ENCODE measurements at places on chromosomes 7 and 10.
A peak's percentile ranks its signal among the peaks of the same experiment; 100 is the strongest.

DNA sequence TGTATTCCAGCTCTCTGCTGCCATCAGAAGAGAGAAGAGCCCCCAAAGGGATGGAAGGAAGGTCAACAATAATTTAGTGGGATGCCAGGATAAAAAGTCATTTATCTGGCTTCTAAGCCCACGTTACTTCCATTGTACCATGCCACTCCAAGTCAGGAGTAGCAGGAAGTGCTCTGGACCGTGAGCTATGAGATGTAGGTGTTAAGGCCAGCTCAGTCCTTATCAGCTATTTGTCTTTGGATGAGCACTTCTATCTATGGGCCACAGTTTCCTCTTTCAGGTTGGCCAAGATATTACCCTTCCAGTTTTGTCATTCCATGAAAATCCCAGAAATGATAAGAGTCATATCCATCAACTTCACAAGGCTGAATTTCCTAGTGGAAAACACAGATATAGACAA lies 119.4 kb upstream of the CACUL1 start:
- no peak for DNase-seq

GRCh38 chr7:147774461-147774860 lies 816.1 kb upstream of the C7orf33 start:
- DNase-seq: no peak

GRCh38 chr7:33965183-33965744 lies 59.9 kb downstream of the BMPER start:
- DNase-seq: no peak

GRCh38 chr10:18455086-18455884 lies 196.1 kb downstream of the NSUN6 start:
- DNase-seq: no peak

- DNase-seq: no peak
Observed at GRCh38 chr10:92405419-92405924, 114.5 kb downstream of the MARCHF5 start.

DNA sequence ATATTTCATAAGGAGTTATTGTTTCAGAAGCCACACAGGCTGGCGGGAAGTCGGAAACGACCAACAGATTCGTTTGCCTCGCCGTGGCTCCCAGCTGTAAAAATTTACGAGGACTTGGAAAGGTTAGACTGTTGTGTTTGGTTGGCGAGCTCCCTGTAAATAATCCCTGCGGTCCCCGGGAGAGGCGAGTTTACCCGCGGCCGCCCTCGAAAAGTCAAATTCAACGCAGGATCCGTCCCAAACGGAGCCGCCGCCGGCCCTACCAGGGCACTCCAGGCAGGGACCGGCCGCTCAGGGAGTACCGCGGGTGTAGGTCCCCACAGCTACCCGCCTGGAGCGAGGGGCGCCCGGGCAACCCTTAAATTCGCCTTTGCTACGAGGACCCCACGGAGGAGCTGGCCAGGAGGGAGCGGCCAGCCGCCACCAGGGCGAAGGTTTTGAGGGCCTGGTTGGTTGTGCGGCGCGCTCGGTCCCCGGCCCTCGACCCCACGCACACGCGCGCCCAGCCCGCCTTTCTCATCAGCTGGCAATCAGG lies 726 bp upstream of the HOXA9 start:
- no peak for DNase-seq

GRCh38 chr10:86601956-86602602 lies 52.3 kb upstream of the OPN4 start:
- DNase-seq: no peak

GRCh38 chr7:94250987-94251386 lies 143.7 kb upstream of the COL1A2 start:
- no peak for DNase-seq

DNA sequence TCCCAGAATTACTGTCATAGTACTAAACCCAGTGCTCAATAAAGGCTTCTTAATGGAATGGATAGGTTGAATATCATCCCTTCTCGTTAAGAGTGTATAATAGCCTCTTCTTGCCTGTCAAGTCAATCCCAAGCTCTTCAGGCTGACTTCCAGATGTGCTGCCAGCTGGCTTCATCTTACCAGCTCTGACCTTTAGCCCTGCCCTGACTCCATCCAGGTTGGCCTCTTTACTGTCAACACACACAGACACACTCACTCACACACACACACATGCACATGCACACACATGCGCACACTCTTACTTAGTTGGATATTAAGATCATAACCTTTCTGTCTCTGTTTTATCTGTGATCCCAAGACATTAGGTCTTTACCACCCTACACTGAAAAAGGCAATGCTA lies 49.1 kb downstream of the ASB4 start:
- no peak for DNase-seq

DNA sequence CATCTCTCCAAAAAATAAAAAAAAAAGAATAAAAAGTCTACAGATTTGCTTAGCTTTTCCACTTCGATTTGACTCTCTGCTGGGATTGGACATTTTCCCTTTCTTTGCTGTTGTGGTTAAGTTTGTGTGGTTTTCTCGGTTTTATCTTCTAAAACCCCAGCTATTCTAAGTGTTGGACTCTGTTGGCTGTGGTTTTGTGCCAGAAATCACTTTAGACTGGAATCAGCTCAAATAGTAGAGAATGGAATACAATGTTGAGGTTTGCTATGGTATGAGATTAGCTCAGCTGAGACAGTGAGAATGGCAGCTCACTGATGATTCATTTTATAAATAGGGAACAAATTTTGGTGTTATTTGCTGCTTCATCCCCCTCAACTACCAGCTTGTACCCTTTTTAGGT lies 116.0 kb downstream of the BUB3 start:
- DNase-seq: no peak

- DNase-seq: no peak
Observed at GRCh38 chr7:132495936-132496335, 80.3 kb downstream of the PLXNA4 start.

DNA sequence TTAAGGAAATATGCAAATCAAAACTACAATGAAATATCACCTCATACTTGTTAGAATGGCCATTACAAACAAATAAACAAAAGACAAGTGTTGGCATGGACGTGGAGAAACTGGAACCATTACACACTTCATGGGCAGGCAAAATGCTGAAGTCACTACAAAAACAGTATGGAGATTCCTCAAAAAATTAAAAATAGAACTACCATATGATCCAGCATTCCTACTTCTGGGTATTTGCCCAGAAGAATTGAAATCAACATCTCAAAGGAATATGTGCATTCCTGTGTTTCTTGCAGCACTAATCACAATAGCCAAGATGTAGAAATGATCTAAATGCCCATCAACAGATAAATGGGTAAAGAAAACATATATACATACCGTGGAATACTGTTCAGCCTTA lies 83.6 kb downstream of the NRCAM start:
- DNase-seq: no peak

GRCh38 chr7:140592964-140593671 lies 47.5 kb downstream of the DENND2A start:
- DNase-seq: no peak

DNA sequence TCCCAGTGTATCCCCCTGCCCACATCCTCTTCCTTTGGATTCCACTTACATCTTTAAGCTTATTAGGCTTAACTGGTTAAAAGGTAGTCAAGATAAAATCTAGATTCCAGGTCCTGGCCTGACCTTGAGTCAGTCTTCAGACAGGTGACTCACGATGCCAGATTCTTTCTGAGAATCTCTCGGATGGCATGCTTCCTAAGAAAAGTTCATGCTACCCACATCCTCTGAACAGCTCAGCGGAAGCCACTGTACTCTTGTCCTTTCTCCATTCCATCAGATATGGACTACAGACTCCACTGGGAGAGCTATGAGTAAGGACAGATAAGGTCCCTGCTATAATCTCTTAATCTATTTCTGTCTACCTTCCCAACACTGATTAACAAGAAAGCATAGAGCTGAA lies 43.4 kb downstream of the DNMBP start:
- no peak for DNase-seq

DNA sequence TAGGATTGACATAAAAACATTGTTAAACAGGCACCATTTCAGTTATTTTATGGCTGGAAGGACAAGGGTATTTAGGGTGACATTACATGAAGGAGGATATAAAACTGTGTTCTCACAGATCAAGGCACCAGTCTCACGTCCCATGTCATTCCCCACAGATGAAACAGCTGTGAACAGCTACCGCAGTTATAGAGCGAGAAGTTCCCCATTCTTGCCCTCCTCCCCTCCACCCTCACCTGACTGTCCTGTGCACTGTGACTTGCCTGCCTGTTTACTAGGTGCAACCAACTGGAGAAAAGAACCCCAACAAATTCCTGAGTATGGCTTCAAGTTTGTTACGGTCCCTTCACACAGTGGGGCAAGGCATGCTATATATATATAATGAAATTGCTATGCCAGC lies 141.6 kb downstream of the SND1 start:
- DNase-seq: no peak

- no peak for DNase-seq
Observed at GRCh38 chr10:50324680-50325393, 73.5 kb upstream of the ASAH2 start.

- no peak for DNase-seq
Observed at GRCh38 chr10:96201525-96201924, 69.8 kb downstream of the BLNK start.

GRCh38 chr7:53744403-53744760 lies 708.9 kb downstream of the POM121L12 start:
- DNase-seq: no peak

GRCh38 chr10:14372606-14373005 lies 41.9 kb upstream of the FRMD4A start:
- DNase-seq: no peak

- no peak for DNase-seq
Observed at GRCh38 chr10:29228562-29228961, 60.3 kb upstream of the LYZL1 start.

GRCh38 chr7:120997882-120998474 lies 9.5 kb downstream of the CPED1 start:
- DNase-seq: no peak

- DNase-seq: no peak
Observed at GRCh38 chr10:74052994-74053393, 55.1 kb downstream of the VCL start.

DNA sequence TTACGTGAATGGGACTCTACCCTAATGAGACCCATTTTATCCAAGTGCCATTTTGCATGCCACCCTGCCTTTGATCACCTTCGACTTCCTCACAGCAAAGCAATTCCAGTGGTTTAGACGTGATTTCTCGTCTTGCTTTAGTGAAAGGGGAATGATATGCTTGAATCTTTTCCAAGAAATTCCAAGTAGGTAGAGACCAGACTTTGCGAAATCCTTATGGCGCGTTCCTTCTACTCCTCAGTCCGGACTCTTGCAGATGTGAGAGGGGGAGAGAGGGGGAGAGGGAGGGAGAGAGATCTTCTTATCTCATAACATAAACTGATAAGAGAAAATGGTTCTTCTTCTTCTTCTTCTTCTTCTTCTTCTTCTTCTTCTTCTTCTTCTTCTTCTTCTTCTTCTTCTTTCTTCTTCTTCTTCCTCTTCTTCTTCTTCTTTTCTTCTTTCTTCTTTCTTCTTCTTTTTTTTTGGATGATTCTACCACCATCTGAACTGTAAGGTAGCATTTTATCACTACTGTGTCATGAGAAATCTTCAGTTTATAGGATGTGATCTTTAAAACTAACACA lies 883 bp downstream of the SPAG6 start:
- no peak for DNase-seq

GRCh38 chr7:142454862-142455261 lies 197.0 kb upstream of the PRSS58 start:
- DNase-seq: no peak

DNA sequence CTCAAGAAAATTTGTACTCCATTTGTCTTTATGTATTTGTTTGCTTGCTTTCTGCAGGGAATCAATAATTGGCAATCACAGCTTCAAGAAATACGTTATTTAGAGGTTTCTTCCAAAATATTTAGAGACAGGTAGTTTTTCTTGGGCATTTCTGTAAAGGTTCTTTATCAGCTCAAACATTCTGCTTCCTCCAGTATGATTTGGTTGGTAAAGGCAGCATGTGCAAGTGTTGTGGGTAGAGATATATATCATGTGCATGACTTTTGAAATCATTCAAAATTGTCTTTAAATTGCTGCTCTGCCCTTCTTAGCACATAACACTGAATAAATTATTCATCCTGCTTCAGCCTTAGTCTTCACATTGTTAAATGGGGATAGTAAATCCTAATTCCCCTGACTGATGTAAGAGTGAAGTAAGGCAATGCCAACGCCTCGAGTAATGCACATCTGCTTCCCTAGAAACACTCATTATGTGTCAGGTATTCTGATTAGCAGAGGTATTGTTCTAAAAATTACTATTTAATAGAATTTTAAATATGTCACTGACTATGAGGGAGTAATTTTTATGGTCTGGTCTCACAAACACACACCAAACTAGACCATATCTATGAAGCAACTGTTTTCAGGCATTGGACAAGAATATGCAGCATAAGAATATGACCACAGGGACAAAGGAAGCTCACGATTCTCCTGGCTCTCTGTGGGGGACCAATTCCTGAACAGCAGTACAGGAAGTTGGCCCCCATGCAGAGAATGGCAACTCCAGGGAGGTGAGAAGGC lies 77.3 kb upstream of the AKR1E2 start:
- no peak for DNase-seq

GRCh38 chr7:107977048-107977447 lies 25.9 kb downstream of the LAMB1 start:
- no peak for DNase-seq

DNA sequence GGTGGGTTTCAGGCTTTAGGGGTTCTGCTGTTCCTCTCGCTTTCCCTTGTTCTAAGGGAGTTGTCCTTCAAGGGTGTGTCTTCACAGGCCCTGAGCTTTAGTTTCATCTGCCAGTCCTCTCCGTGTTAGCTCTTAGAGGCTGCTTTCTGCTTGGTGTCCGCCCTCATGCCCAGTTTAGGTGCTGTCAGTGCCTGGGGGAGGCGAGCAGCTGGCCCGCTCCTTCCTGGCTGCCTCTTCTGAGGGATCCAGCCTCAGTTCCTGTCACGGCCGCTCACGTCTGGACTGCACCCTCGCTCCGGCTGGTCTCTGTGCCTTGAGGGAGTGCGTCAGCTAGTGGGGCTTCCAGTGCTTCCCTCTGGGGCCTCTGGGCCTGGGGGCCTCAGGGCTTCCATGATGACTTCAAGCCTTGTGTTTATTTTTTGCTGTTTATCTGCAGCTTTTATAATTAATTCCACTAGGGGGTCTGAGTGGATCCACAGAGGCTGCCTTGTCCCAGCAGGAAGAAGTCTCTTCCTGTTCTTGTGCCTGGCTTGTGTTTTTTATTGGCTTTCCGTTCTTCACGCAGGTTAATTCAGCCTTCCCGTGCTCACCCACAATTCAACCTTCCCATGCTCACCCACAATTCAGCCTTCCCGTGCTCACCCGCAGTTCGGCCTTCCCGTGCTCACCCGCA lies 33.0 kb downstream of the WDR37 start:
- no peak for DNase-seq

DNA sequence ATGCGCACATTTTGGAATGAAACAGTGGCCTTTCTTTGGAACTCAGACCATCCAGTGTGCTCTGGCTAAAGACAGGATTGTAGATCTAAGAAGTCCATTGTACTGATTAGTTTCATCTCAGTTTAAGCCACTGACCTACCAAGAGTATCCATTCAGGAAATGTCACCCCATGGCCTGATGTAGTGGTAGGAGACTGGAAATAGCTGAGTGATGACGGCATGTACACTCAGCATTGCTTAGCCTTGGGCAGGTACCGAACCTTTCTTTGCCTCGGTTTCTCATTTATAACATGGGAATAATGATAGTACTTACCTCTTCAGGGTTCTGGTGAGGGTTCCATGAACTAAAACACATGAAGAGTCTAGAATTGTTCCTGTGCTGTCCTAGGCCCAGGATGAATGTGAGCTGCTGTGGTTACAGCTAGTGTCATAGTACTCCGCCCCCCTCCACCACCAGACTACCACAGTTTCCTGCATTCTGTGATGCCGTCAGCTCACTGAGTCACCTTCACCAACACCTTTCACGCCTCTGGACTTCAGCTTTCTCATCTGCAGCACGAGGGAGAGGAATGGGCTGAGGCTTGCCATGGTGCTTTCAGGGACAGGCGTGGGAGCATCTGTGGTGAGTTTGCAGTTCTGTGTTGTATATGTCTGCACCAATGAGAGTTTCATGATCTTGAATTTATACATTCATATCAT lies 484.0 kb upstream of the GALNT17 start:
- DNase-seq: peak; percentile 55
